Endothelial cell (in vitro differentiated cells): ENCODE measurements at places on chromosomes 11 and 22.
A peak's percentile ranks its signal among the peaks of the same experiment; 100 is the strongest.

GRCh38 chr11:37502202-37502601, 904.2 kb upstream of the RAG2 start:
- DNase-seq = no peak
- H3K36me3 ChIP-seq = no peaks in the 10 kb centered on the region
- no peaks in the 10 kb centered on the region for H3K27me3 ChIP-seq
- H3K4me3 ChIP-seq = no peak overlapping the region
- no peaks in the 10 kb centered on the region for H3K4me1 ChIP-seq

DNA sequence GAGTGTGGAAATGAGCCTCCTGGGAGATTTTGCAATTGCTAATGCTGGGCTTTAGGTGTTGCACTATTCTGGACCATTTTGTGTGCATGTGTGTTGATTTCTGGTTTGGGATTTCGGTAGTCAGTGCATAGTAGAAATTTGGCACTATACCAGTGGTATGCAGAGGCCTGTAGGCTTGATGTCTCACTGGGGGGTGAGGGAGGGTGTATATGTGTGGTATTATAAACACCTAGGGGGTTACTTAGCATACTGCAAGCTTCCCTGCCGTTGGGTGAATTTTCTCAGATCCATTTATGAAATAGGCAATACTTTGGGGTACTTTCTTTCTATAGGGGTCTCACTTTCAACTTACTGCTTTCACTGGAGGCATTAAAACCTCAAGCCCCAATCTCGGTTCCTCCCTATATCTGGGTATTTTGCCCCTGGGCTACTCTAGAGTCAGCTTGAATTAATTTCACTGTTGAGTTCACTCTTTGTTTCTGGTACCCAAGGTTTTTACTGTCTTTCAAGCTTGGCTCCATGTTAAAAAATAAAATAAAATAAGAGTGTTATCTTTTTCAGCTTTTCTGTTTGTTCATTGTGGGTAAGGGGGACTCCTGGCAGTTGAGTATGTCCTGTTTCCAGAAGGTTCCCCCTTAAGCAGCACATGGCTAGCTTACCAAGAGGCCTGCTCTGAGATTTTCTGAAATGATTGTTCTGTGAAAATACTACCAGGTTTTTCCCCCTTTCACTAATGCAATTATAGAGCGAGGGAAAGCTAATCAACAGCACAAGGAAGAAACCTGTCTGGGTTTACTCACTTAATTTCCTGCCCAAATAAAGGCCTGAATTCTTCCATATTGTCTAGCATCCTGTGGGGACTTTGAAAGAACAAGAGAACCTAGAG, 45.8 kb downstream of the PPFIBP2 start:
- H3K27me3 ChIP-seq = peaks cover 2% of the 10 kb centered on the region
- H3K36me3 ChIP-seq = no peaks in the 10 kb centered on the region
- no peaks in the 10 kb centered on the region for H3K4me1 ChIP-seq
- H3K4me3 ChIP-seq = no peak overlapping the region
- DNase-seq = no peak

GRCh38 chr11:9330387-9331384, 16.3 kb upstream of the TMEM41B start:
- H3K27ac ChIP-seq = no peak overlapping the region
- no peaks in the 10 kb centered on the region for H3K36me3 ChIP-seq
- no peak for DNase-seq
- no peaks in the 10 kb centered on the region for H3K4me1 ChIP-seq
- H3K27me3 ChIP-seq = no peaks in the 10 kb centered on the region

GRCh38 chr11:75468534-75469340, 35.7 kb upstream of the KLHL35 start:
- peak overlapping the region; percentile 87 for H3K27ac ChIP-seq
- no peak overlapping the region for H3K4me3 ChIP-seq
- no peak for DNase-seq
- H3K27me3 ChIP-seq = peaks cover 33% of the 10 kb centered on the region
- peaks cover 86% of the 10 kb centered on the region for H3K4me1 ChIP-seq
- H3K36me3 ChIP-seq = peaks cover 54% of the 10 kb centered on the region

DNA sequence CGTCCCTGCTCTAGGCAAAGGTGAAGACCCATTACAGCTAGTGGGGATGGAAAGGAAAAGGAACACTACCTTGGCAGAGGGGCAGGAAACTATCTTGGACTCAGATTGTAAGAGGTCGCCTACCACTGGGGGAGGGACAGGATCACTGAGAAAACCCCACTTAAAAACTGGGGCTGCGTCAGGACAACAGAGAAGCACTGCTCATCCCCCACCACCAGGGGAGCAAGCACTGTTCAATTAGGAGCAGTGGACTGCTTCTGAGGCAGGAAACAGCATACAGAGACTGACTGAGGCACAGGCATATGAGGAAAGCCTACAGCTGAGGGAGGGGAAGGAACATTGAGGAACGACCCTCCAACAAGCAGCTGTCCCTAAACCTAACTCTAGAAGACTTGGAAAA, 20.8 kb upstream of the DLAT start:
- H3K4me3 ChIP-seq = no peak overlapping the region
- H3K4me1 ChIP-seq = no peaks in the 10 kb centered on the region
- peak; percentile 53 for DNase-seq
- peaks cover 2% of the 10 kb centered on the region for H3K27me3 ChIP-seq

- peaks cover 23% of the 10 kb centered on the region for H3K4me1 ChIP-seq
- H3K4me3 ChIP-seq = no peak overlapping the region
- no peak overlapping the region for H3K27ac ChIP-seq
These were observed 15.8 kb downstream of the APOL2 start for GRCh38 chr22:36223504-36223903.

GRCh38 chr11:17389211-17389956, 925 bp upstream of the KCNJ11 start:
- peak; percentile 83 for DNase-seq
- H3K36me3 ChIP-seq = no peaks in the 10 kb centered on the region
- H3K4me1 ChIP-seq = no peaks in the 10 kb centered on the region
- peaks cover 17% of the 10 kb centered on the region for H3K27me3 ChIP-seq
- H3K27ac ChIP-seq = no peak overlapping the region

- no peak overlapping the region for H3K27ac ChIP-seq
- H3K27me3 ChIP-seq = no peaks in the 10 kb centered on the region
- no peaks in the 10 kb centered on the region for H3K36me3 ChIP-seq
- H3K4me1 ChIP-seq = peaks cover 6% of the 10 kb centered on the region
- no peak for DNase-seq
These were observed 12.2 kb upstream of the GSTP1 start for GRCh38 chr11:67571443-67571842.

GRCh38 chr11:67317888-67318555, 14.7 kb downstream of the SSH3 start:
- peaks cover 18% of the 10 kb centered on the region for H3K27me3 ChIP-seq
- H3K27ac ChIP-seq = peak overlapping the region; percentile 86
- peak overlapping the region; percentile 96 for H3K4me3 ChIP-seq
- peaks cover 4% of the 10 kb centered on the region for H3K4me1 ChIP-seq
- no peak for DNase-seq

GRCh38 chr11:114257621-114258558, 38.3 kb upstream of the NNMT start:
- H3K4me3 ChIP-seq = no peak overlapping the region
- peaks cover 4% of the 10 kb centered on the region for H3K4me1 ChIP-seq
- H3K36me3 ChIP-seq = no peaks in the 10 kb centered on the region
- no peaks in the 10 kb centered on the region for H3K27me3 ChIP-seq
- DNase-seq = no peak
- H3K27ac ChIP-seq = no peak overlapping the region

- H3K27me3 ChIP-seq = no peaks in the 10 kb centered on the region
- H3K4me3 ChIP-seq = no peak overlapping the region
- no peak for DNase-seq
- H3K27ac ChIP-seq = no peak overlapping the region
These were observed 155.7 kb upstream of the BLID start for GRCh38 chr11:122271745-122272144.

DNA sequence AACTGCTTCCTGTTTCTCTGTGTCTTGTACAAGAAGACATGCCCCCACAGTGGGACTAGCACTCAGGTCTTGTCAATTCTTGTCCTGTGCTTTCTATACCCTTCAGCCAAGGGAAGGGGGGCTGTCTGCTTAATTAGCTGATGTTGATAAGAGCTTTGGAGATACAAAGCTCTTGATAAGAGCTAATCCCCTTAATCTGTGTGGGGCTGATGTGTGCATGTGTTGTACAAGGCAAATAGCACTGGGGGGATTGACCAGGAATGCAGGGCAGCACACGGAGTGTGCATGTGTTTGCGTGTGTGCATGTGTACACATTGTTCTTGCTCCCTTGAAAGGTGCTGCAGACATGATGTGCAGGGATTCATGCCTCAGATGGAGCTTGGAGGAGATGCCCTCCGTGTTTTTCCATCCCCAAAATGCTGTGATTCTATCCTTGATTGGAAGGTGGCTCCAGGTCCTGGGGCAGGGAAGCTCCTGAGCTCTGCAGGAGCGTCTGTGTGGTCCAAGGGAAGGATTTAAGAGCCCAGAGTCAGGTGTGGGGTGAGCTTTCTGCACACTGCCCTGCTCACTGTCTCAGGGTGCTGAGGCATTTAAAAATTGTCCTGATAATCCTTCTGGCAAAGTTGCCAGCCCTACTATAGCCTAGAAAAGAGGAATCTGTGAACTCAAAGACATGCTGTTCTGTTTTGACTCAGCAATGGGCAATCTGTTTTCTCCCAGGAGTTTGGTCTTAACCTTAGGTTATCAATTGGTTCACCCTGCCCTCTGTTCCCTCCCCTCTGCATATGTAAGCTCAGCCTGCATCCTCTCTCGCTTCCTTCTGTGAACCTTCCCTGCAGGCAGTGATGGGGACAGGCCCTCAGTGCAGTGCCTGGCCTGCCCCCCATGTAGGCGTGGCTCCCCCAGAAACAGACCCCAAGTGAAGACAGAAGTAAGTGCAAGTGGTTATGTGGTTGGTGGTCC, 102.0 kb downstream of the GRIK4 start:
- H3K27me3 ChIP-seq = peaks cover 11% of the 10 kb centered on the region
- no peak for DNase-seq
- peaks cover 45% of the 10 kb centered on the region for H3K4me1 ChIP-seq
- H3K36me3 ChIP-seq = peaks cover 12% of the 10 kb centered on the region

DNA sequence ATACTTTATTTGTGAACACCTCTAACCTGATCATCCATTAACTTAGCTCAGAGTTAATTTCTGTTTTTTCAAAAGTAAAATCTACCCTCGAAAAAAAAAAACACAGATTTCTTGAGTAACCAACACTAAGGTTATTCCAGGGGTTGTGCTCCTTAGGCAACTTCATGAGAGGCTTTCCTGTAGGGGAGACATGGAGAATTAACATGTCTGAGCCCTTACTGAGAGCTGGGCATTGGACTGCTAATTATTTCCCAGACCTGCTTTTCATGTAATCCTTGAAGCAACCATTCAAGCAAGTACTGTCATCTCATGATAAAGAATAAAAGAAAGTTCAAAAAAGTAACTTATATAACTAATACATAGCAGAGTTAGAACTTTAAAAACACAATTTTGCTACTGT, 13.5 kb upstream of the UPB1 start:
- H3K36me3 ChIP-seq = no peaks in the 10 kb centered on the region
- no peak overlapping the region for H3K27ac ChIP-seq
- DNase-seq = no peak
- no peaks in the 10 kb centered on the region for H3K27me3 ChIP-seq

DNA sequence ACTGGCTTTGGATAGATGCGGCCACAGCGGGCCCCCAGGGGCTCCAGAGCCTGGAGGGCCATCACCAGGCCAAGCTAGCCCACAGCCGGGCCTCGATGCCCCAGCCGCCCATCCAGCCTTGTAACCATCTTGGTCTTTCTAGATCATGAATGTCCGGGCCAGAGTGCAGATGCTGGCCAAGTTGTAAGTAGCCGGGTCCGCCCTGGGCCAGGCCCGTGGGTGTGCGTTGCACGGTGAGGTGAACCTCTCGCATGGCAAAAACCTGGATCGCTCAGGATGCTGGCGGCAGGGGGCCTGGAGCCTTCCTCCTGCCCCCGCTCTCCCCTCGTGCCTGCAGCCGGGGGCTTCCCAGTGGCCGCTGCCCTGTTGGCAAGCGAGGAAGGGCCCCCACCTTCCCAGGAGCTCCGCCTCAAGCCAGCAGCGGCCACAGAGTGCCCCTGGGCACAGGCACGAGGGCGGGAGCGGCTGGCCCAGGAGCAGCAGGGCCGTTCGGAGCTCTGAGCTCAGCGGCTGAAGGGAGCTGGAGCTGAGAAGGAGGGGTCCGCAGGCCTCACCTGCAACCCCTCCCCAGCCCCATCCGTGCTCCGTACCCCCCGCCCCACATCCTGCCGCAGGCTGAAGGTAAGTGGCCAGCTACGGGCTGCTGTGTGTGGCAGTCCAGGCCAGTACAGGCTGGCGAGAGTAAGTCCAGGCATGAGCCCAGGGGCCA, 10.9 kb upstream of the MRPL23 start:
- no peak for DNase-seq
- H3K36me3 ChIP-seq = peaks cover 5% of the 10 kb centered on the region
- H3K27me3 ChIP-seq = peaks cover 10% of the 10 kb centered on the region
- no peak overlapping the region for H3K4me3 ChIP-seq

GRCh38 chr22:30780026-30780425, 85.4 kb downstream of the OSBP2 start:
- no peaks in the 10 kb centered on the region for H3K27me3 ChIP-seq
- H3K36me3 ChIP-seq = no peaks in the 10 kb centered on the region
- peaks cover 31% of the 10 kb centered on the region for H3K4me1 ChIP-seq
- DNase-seq = no peak
- H3K27ac ChIP-seq = no peak overlapping the region

DNA sequence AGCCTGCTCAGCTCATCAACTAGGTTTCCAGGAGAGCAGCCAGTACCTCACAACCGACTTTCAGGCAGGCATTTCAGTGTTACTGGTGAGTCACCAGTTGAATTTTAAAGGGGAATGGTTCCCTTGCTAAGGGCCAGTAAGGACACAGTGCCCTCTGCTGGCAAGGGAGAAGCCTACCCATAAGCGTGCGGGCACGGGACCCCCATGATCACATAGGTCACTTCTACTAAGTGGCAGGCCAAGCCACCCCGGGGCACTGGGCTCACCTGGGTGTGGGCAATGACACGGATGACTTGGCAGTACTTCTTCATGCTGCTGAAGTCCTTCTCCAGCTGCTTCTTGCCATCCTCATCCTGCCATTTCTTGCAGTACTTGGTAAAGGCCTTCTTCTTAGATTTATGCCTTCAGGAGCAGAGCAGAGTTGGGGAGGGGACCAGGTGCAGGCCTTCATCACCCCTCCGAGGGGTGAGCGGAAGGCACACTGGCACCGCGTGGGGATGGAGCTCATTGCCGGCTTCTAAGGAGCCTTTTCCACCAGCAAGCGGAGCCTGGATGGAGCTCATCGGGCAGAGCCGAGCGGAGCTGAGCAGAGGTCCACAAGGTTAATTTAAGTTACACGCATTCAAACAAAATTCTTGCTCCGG, 2.9 kb downstream of the RPL3 start:
- peak overlapping the region; percentile 59 for H3K4me3 ChIP-seq
- peaks cover 41% of the 10 kb centered on the region for H3K4me1 ChIP-seq
- H3K36me3 ChIP-seq = peaks cover 36% of the 10 kb centered on the region
- H3K27me3 ChIP-seq = peaks cover 15% of the 10 kb centered on the region
- peak overlapping the region; percentile 36 for H3K27ac ChIP-seq
- peak; percentile 78 for DNase-seq

DNA sequence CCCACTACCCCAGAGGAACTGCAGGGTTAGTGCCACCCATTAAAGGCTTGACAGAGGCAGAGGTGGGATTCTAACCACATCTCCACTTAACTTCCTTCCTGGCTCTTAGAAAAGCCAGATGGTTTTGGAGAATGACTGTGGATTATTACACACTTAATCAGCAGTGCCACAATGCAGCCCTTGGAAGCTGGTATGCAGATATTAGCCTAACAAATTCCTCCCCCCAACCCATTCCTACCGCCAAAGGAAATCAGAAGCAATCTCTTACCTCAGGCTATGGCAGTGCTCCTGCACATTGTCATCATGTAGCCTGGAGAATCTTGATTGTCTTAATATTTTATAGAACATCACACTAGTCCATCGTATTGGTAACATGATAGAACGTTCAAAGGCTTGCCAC, 23.2 kb upstream of the NRGN start:
- H3K4me1 ChIP-seq = peaks cover 13% of the 10 kb centered on the region
- no peaks in the 10 kb centered on the region for H3K36me3 ChIP-seq
- H3K4me3 ChIP-seq = no peak overlapping the region
- DNase-seq = no peak
